Retinal pigment epithelial cell (primary cell): ENCODE measurements at places on chromosomes 4 and X.

- DNase-seq, result no peak
These were observed 147.7 kb downstream of the RASL11B start for GRCh38 chr4:53009824-53010223.

DNA sequence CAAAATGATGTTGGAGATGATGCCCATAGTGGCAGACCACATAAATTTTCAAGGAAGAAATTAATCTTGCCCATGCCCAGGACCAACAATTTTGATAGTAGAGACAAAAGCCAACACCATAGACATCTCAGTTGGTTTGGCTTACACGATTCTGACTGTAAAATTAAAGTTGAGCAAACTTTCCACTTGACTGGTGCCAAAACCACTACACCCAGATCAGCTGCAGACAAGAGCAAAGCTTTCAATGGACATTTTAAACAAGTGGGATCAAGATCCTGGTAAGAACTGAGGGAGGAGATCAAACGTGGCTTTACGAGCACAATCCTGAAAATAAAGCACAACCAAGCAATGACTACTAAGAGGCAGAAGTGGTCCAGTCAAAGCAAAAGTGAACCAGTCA is 90.7 kb downstream of the PAPSS1 start:
- DNase-seq, result no peak

DNA sequence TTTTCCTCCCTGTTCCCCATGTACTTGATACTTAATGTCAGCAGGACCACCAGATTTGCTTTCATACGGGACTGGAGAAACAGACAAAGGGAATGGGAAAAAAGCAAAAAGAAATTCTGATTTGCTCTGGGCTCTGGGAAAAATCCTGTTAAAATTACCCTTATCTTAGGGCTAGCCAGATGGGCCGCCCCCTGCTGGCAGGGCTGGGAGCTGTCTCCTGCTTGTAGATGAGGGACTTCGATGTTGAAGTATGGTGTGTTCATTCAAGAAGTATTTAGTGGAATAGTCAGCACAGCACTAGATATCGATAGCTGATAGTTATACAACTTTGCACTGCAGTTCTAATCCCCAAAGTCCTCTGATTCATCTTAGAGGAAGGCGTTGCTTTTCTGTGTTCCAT is 45.8 kb downstream of the BCORL1 start:
- no peak for DNase-seq

DNA sequence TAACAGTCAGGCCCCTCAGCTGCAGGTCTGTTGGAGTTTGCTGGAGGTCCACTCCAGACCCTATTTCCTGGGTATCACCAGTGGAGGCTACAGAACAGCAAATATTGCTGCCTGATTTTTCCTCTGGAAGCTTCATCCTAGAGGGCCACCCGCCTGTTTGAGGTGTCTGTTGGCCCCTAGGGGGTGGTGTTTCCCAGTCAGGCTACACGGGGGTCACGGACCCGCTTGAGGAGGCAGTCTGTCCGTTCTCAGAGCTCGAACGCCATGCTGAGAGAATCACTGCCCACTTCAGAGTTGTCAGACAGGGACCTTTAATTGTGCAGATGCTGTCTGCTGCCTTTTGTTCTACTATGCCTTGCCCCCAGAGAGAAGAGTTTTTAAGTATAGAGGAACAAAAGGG is 160.8 kb downstream of the DKK2 start:
- no peak for DNase-seq

GRCh38 chrX:97806238-97806637 is 922.5 kb downstream of the RPA4 start:
- no peak for DNase-seq

DNA sequence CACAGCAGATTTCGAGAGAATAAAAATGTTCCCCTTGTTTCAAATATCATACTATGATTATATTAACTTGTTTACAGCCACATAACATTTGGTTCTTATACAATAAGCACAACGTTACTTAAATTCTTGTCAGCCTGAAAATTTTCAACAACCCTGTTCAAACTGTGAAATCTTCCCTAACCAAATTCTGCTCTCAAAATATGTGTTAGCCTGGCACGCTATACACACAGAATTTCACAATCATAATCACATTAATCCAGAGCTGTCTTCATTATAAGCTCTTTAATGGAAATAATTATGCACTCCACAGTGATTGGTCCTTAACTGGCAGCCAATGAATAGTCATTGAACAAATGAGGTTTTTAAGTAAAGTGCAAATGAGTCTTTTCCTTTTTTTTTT is 7.3 kb upstream of the PRSS12 start:
- DNase-seq, result no peak

- DNase-seq, result no peak
These were observed 404.0 kb upstream of the F9 start for GRCh38 chrX:139126493-139126892.
